Activated T-cell treated with anti-CD3 and anti-CD28 coated beads, Interleukin-2, amount 50 U/mL, for 72 hours (primary cell): ENCODE measurements at places on chromosomes 2 and 18. TPM values are rescaled to one million over a fixed set of nuclear protein-coding genes. Genes with fewer than 3 reads are reported as not detected.

GRCh38 chr2:188207554-188207953 lies 84.1 kb upstream of the GULP1 start:
- no peak for DNase-seq

DNA sequence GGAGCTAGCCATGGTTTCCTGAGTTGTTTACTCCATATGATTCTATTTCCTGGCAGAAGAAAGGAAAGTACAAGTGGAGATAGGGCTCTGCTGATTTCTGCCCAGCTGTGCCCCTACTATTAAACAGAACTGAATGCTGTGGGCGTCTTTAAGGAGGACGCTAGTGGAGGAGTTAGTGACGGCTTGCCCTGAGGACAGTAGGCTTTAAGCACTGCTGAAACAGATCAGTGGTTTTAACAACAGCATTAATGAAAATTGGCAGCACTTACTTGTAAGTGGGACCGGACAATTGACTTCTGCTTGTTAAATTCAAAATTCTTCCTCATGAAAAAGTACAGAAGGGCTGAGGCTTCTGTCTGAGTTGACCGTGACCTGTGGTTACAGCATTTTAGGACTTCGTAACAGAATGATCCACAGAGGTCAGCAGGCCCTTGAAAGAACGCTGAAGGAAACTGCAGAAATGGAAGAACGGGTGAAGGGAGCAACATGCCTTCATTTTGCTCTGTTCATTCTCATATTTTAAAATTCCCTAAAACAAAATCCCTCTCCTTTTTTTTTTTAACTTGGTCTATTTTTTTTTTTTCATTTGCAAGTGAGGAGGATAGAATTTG lies 80.6 kb upstream of the CCDC195 start:
- DNase-seq, result no peak

- no peak for DNase-seq
These were observed 154.8 kb downstream of the INSIG2 start for GRCh38 chr2:118243031-118243430.

Gene C2orf66
- 0.38 TPM for total RNA-seq

Gene AOX1
- total RNA-seq, result 0.83 TPM

Gene KCTD18
- 23.5 TPM for total RNA-seq

Gene RAD51AP2
- not detected for total RNA-seq

Gene RRM2
- total RNA-seq, result 222 TPM

Gene HOXD11
- total RNA-seq, result not detected
